ENCODE measurements at places on chromosomes 16 and 17.

DNA sequence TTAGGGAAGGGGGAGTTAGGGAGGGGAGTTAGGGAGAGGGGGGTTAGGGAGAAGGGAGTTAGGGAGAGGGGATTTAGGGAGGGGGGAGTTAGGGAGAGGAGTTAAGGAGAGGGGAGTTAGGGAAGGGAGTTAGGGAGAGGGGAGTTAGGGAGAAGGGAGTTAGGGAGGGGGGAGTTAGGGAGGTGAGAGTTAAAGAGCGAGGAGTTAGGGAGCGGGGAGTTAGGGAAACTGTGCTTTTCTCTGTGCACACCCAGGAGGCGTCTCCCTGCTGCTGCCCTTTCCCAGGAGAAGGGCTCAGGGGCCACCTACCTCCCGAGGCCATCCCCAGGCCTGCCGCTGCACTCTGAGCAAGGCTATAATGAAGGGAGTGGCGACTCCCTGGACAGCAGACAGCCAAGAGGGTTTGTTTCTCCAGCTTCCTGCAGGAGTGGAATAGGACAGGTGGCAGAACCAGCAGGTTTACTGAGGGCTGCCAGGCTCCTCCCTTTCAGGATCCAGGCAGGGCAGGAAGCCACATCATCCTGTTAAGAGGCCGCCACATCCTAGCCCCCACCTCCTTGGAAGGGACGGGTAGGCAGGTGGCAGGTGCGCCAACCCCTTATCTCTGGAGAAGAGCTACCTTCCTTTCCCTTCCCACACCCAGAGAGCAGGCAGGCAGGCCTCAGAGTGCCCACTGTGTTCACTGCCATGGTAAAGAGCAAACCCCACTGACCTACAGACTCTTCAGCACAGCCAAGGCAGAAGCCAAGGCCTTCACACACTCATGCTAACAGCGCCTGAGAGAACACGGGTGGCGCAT is 4.3 kb downstream of the CANT1 start:
- no peak for DNase-seq

DNA sequence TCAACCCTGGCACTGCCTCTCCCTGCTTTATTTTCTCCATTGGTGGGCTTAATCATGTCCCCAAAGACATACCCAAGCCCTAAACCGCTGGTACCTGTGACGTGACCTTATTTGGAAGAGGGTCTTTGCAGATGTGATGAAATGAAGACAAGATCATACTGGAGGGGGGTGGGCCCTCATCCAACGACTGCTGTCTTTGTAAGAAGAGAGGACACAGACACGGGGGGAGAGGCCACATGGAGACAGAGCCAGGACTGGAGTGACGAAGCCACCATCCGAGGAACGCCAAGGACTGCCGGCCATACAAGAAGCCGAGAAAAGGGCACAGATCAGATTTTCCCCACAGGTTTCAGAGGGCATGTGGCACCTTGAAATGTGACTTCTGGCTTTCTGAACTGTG is 62.5 kb downstream of the C16orf95 start:
- DNase-seq = no peak

DNA sequence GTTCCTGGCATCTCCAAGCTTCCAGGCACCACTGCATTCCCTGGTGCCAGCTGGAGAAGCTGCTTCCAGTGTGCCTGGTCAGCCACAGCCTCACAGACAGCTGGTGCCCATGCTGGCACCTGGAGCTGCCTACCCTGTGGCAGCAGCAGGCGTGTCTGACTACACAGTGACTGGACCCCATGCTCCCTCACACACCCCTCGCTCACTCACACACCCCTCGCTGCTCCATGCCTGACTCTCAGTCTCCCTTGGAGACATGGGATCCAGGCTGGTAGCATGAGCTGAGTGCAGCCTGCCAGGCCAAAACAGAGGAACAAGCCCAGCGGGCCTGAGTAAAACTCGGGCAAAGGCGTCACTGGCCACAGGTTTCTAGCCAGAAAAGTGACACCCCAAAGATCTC is 59.1 kb upstream of the SMIM36 start:
- DNase-seq = no peak

DNA sequence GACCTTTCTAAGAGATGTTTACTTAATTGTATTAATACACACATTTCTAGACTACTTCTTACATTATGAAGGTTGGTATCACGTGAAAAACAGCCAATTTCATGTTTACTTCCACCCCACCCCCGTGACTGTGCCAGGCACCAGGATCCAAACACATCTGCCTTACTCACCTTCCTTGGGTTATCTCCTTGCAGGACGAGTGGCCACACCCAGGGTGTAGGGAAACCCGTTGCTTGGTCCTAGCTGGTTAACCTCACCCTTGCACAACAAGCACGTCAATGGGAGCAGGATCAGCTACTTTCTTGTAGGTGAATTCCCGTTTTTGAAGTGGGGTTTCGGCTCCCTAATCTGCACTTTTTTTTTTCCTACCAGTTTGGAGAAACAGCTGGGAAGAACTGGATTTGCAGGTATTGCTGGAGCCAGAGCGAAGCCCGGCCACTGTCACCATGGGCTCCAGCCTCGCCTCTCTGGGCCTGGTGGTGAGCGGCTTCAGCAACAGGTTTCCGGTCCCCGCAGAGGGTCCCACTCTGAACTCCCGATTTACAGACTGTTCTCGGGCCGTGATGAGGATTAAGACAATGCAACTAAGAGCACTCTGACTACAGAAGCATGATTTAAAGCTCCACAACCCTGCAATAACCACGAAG is 2.1 kb upstream of the UBB start:
- no peak for DNase-seq

GRCh38 chr17:45639297-45639849 is 144.7 kb upstream of the CRHR1 start:
- DNase-seq = no peak

- DNase-seq = no peak
Observed at GRCh38 chr16:70647441-70648359, 1.3 kb downstream of the IL34 start.

DNA sequence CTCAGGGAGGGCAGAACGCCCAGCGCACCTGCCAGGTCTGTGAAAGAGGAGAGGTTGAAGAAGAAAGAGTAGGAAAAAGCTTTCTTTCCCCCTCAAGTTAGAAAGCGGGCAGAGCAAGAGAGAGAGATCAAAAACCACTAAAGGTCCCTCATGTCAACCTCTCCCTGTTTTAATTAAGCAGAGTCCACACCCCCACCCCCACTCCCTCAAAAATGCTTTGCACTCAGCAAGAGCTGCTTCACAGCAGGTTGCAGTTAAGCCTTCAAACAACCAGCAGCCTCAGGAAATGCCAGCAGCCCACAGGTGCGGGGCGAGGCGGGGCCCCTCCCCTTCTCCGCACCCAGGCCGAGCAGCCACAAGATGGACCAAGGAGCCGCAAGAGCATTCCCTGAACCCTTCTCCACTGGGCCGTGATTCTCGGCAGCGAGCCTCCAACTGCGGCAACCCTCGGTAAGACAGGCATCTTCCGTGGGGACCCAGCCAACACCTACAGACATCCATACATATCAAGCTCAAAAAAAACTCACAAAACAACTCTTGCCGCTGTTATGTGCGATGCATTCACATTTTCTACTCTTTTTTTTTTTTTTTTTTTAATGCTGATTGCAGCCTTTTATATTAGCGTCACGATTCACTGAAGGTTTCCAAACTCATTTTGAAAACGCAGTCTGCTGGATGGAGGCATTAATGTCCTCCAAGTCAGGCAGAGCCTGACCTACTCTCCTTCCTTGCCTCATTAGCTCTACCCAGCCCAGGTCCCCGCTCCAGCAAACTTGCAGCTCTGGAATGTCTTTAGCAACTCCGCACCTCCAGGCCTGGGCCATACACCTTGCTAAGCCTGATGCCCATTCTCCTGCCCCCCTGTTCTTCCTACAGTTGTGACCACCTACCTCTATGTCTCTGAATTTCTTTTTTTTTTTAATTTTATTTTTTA is 66.1 kb downstream of the AXIN2 start:
- no peak for DNase-seq

GRCh38 chr16:89202422-89203215 is 2.3 kb upstream of the SLC22A31 start:
- DNase-seq = no peak

GRCh38 chr17:29682987-29683386 is 60.3 kb upstream of the CORO6 start:
- DNase-seq = no peak

GRCh38 chr16:1122398-1122765 is 26.3 kb upstream of the C1QTNF8 start:
- DNase-seq = no peak

DNA sequence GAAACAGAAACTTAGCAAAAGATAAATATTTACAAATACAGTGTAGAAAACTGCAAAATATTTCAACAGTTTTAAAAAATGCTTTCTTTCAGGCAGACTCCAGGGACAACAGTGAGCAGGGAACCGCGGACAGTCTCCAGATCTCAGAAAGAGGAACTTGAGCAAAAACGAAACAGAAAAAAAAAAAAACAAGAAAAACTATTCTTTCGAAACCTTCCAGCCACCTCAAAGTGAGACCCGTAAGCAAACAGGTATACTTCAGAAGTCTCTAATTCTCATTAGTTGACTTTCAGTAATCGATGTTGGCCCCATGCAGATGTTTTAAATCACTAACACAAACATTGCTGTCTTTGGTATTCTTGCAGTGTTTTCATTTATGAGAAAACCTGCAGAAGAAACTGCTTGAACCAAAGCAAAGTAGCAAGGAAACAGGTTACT is 15.7 kb upstream of the CCL1 start:
- DNase-seq = peak; percentile 64

DNA sequence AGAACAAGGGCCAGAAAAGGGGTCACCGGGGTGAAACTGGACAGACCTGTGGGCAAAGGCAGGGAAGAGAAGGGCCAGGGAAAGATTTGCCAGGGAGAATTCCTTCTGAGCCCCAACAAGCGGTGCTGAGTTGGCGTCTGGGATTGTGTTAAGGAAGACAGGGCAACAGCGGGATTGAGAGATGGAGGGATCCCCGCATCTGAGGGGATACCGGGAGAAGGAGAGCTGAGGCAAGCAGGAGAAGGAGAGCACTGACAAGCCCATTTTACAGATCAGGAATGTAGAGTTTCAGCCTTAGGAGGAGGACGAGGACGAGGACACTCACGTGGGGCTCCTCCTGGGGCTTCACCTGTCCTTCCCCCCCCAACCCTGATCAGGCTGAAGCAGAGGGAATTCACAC is 998 bp upstream of the ABCC3 start:
- no peak for DNase-seq

DNA sequence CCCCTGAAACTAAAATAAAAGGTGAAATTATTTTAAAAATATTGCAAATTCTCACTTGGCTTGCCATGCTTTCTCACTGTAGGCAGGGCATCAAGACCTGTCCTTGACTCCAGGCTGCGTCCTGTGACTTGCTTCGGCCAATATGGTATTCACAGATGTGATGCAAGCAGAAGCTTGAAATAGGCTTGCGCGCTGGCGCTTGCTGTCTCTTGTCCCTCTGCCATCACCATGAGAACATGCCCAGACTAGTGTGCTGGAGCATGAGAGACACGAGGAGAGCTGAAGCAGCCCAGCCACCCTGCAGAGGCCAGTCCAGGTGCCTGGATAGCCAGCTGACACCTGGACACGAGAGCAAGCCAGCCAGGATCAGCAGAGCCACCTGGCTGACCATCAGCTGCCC is 21.8 kb upstream of the ZKSCAN2 start:
- no peak for DNase-seq

GRCh38 chr17:71548540-71549190 is 572.2 kb upstream of the SOX9 start:
- DNase-seq = no peak

- DNase-seq = no peak
Observed at GRCh38 chr16:84919708-84920107, 91.6 kb downstream of the ZDHHC7 start.

GRCh38 chr16:86929057-86929871 is 350.9 kb downstream of the FOXL1 start:
- DNase-seq = no peak

DNA sequence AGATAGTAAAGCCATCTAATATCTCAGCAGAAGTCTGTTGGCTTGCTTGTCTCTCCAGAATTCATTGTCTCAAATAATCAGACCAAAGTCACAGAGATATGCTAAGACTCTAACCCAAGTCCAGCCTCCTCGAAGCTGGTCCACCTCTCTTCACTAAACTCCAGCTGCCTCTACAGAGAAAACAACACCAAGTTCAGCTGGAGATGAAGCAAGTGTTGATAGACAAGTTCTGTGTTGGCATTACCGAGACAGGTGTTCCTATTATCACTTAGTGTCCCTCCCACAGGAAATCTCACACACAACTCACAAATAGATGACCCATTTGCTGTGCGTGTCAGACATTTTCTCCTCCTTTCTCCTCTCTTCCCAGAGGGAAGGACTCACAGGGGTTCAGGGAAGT is 164.4 kb upstream of the ANKFN1 start:
- DNase-seq = no peak

DNA sequence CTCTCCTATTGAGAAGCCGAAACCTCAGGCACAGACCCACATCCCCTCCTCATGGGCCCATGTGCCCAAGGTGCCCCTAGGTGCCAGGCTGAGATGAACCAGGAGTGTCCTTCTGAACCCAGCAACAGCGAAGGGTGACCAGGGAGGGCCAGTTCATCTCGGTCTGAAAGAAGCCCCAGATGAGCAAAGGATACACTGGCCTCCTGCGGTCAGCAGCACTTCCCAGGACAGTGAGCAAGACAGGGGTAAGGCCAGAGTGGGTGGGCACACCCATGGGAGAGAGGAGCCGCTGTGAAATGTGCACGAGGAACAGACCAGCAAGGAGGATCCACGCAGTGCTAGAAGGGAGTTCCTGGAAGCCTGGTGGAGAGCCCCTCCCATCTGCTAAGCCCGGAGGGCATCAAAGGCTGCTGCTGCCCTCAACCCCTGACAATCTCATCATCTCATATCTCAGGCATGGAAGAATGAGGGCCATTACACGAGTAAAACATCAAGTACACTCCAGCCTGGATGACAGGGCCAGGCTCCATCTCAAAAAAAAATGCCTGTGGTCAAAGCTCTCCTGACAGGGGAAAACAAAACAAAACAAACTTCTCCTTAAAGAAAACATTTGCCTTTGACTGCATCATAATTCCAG is 3.3 kb upstream of the HBZ start:
- DNase-seq = no peak

GRCh38 chr16:54487933-54488332 is 201.3 kb upstream of the IRX3 start:
- no peak for DNase-seq
